ENCODE measurements at places on chromosomes 7 and 10.

DNA sequence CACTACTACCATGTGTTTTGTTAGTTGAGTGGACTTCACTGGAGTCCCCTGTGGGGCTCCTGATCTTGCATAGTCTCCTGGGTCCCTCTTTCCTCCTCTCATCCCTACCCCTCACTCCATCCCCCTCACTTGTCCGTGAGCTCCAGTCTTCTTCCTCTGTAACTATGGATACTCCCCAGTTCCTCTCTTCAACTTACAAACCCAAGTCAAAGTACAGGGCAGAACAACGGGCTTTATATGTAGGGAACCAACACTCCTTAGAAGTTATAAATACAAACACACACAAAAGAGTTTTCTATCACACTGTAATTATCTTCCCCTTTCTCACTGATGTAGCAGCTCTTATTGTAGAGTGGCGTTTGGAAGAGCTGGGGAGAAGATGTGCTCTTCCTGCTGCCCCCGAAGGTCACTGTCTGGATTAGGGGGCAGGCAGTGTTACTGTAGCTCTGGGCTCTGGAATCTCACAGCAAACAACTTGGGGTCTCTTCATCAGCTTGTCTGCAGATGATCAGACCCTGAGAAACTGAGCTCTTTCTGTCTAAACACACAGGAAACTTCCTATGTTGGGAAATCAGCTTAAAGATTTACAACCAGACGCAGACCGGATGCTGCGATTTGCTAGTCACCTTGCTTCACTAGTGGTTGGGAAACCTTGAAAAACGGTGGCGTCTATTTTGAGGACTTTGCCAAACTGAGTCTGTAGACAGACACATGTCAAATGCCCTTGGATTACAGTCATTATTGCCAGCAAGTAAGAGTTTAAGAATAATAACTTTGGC lies 13.6 kb downstream of the SNX10 start:
- DNase-seq, result no peak

DNA sequence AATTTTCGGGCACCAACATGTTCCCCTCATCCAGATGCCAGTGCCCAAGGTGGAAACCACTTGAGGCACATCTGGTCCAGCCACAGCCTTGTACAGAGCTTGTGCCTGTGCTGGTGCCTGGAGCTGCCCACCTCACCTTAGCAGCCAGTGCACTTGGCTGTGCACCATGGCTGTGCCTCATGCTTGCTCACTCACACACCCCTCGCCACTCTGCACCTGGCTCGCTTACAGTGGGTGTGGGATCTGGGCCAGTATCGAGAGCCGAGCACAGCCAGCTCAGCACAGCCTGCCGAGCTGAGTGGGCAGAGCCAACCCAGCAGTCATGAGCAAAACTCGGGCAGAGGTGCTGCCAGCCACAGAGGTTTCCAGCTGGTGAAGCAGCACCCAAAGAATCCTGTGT lies 139.9 kb upstream of the NUPR2 start:
- no peak for DNase-seq

- DNase-seq, result no peak
These were observed 113.8 kb upstream of the RHEB start for GRCh38 chr7:151633516-151633812.

DNA sequence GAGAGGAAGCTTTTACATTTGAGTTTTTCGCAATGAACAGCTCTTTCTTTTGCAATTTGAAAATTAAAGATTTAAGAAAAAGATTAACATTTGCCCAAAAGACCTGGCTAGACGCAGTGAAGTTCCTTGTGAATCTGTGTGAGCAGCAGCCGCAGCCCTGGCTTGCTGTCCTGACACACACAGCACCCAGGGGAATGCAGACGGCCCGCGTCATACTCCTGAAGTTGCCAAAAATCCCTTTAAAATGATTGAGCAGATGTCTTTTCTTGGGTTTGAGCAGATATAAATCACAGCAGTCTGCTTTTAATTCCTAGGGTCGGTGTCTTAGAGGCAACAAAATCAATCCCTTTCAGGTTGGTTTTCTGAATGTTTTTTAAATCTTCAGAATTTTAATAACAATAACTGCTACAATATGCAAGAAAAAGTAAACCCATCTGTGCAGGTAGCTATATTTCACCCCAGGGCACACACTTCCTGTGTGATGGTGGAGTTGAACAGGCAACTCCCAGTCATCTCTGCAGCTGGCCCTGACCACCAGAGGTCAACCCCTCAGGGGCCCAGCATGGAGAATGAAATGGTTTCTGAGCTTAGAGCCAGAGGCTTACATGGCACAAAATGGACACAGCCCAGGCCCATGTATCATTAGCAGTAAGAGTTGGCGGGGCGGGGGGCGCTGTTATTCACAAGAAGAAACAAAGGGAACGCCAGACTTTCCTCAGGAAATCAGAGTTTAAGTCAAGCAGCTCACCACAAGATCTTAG lies 32.2 kb upstream of the TRIL start:
- no peak for DNase-seq

- no peak for DNase-seq
These were observed 57.2 kb downstream of the DDC start for GRCh38 chr7:50507898-50508470.

- no peak for DNase-seq
These were observed 563.3 kb downstream of the NRG3 start for GRCh38 chr10:82438277-82438676.

GRCh38 chr7:20742913-20743312 lies 43.8 kb downstream of the SP8 start:
- DNase-seq, result no peak

DNA sequence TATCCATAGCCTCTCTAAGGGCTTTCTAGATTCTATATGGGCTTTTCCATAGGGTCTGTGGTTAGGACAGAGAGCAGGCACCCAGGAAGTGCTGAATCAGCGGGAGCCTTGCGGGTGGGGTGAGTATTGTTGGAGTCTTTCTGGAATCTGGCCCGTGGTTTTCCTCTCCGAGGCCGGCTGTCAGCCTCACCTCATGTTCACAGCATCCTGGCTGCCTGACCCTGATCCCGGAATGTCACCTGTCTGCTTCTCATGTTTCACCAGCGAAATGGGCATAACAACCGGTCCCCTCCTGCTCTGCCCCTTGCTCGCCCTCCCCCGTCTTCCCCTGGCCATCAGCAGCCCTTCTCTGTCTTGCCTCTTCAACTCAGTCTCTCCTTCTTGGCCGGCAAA lies 36.5 kb downstream of the DDIT4 start:
- no peak for DNase-seq

GRCh38 chr7:50826371-50827172 lies 43.9 kb upstream of the GRB10 start:
- no peak for DNase-seq

GRCh38 chr10:69363666-69364065 lies 53.1 kb downstream of the TACR2 start:
- no peak for DNase-seq

DNA sequence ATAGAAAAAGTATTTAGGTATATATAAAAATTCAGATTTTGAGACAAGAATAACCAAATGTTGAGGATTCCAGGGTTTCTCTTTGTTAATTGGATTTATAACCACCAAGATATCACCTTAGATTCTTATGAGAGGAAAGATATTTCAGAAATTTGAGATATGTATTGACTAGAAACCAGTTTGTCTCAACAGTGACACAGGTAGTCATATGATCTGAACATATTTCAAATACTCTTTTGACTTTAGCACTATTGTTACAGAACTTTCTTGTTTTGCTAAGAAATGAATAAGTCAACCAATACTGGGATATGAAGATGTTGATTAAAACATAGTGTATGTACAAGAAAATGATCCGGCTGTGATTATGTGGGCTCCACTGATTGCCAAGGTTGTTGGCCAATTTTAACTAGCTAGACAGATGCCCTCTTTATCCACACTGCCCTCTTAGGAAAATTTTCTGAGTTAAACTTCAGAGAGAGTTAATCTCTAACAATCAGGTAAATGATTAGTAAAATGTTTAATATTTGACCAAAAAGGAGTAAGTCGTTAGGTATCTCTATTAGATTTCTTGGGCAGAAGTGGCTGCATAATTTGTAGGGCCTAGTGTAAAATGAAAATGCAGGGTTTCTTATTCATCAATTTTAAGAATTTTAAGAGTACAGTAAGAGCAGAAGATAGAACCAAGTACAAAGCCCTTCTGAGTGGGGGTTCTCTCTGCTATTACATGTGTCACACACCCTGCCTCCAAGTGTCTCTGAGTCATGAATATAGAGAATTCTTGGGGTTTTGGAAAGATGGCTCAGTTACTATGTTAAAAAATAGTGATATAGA lies 376.0 kb downstream of the TFEC start:
- no peak for DNase-seq

GRCh38 chr10:90308223-90308622 lies 549.6 kb downstream of the HTR7 start:
- DNase-seq, result no peak

- DNase-seq, result no peak
These were observed 14.3 kb upstream of the ELN start for GRCh38 chr7:74013539-74014272.

- no peak for DNase-seq
These were observed 427.1 kb downstream of the GFRA1 start for GRCh38 chr10:115845921-115846320.

DNA sequence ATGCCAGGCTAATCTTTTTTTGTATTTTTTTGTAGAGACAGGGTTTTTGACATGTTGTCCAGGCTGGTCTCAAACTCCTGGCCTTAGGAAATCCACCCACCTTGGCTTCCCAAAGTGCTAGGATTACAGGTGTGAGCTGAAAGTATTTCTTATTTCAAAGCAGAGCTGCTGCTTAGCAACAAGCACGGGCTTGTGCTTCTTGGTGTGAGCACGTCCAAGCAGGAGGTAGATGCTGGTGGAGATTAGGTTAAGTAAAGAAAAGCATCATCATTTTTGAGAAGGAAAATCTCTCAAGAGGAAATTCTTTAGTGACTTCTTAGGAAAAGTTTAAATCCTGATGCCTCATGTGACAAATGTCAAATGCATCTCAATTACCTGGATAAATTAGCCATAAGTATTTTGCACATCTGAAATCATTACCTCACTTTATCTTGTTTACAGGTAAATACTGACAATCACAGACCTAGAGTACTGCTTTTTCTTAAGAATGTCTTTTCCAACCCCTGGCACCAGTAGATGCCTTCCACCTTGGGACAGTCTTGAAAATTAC lies 431.8 kb upstream of the FZD8 start:
- DNase-seq, result no peak

DNA sequence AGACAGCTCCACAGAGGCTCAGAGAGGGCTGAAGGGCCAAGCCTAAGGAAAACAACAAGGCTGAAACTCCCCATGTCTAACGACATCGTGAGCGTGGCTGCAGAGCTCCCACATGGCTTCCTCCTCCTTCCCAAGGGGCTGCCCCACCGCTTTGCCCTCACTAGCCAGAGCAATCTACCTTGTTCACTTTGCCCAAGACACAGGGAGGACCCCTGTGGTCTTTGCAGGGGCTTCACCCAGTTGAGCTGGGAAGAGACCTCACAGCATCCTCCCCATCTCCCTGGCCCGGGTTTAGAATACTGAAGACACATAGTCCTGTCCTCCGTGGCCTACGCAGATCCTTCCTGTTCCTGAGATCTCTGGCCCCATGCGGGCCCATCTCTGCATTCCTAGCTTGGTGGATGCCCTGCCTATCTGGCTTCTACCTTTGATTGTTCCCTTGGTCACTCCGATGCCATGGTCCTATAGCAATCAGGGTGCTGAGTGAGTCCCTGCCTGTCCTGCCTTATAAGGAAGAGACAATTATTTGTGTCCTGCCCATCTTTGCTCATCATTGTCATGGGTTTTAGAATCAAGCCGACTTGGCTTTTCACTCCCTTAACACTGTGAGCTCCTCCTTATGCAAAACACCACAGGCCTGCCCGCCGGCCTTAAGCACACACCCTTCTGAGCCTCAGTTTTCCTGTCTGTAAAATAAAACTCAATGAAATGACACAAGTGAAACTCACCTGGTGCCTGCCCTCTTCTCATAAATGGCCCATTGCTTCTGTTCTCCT lies 73.2 kb downstream of the PARP12 start:
- DNase-seq, result no peak

- DNase-seq, result no peak
These were observed 38.8 kb upstream of the SHH start for GRCh38 chr7:155850766-155851678.
